ENCODE measurements at places on chromosomes 13 and 19.

DNA sequence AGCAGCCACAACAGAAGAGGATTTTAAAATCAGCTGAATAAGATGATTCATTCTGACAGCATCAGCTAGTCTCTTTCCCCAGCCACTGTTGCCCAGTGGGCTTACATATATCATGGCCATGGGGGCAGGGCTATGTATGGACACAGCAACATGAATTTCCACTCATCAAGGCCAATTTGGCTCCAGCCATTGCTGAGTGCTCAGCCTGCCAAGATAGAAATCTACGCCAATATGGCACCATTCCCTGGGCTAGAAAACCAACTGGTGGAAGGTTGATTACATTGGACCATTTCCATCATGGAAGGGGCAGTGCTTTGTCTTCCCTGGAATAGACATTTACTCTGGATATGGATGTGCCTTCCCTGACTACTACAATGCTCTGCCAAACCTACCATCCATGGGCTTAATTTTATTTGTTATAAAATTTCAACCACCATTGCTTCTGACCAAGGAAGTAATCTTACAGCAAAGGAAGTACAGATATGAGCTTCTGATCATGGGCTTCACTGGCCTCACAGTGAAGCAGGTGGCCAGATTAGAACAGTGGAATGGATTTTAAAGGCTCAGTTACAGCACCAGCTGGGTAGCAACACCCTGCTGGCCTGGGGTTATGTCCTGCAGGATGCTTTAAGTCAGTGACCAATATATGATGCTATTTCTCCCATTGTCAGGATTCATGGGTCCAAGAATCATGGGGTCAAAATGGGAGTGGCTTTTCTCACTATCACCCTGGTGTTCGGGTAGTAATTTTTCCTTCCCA, 9.8 kb upstream of the ALOX5AP start:
- no peak for DNase-seq

DNA sequence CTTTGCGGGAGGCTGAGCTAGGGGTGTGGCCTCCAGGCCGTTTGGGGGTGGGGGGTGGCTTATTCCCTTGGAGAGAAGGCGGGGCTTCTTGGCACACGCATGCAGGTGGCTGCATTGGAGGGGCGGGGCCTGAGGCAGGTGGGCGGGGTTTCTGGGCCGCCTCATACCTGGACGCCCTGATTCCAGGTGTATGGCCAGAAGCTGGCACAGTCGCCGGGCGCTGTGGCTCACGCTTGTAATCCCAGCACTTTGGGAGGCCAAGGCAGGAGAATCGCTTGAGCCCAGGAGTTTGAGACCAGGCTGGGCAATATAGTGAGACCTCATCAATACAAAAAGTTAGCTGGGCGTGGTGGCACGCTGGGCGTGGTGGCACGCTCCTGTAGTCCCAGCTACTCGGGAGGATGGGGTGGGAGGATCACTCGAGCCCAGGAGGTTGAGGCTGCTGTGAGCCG, 7.8 kb downstream of the ABCA7 start:
- no peak for DNase-seq

DNA sequence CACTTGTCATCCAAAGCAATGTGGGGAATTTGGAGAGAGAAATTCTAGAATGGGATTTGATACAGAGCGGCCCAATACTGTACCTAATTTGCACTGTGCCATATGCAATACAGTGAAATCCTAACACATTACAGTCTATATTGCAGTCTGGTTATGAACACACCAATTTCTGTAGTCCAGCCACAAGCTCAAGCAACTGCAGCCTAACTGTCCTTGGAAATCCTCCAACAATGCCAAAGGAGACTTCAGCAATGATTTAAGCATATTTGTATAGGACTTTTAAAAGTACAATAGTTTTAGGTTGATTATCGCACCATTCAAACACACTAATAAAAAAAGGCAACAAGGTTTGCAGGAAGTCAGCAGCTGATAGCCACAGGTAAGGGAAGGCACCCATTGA, 17.3 kb downstream of the DIAPH3 start:
- DNase-seq: no peak

- no peak for DNase-seq
These were observed 553.9 kb upstream of the ARGLU1 start for GRCh38 chr13:107121793-107122192.

GRCh38 chr19:11963566-11964355, 1.1 kb upstream of the ZNF763 start:
- DNase-seq: peak; percentile 70

DNA sequence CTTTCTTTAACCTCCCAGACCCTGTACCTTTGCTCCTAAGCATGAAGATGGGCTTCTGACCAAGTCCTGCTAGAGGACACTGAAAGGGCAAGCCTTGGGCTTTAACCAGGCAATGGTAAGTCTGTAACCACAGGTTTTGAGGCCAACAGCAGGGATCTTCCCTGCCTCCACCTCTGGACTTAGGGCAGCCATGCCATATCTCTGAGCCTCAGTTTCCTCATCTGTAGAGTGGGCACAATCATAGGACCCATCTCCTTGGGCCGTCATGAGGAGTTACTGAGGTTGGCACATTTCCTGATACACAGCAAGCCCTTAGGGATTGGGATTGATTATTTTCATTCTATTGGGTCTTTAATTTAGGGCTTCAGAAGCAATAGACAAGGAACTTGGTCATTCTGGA, 14.7 kb downstream of the KLK1 start:
- no peak for DNase-seq

DNA sequence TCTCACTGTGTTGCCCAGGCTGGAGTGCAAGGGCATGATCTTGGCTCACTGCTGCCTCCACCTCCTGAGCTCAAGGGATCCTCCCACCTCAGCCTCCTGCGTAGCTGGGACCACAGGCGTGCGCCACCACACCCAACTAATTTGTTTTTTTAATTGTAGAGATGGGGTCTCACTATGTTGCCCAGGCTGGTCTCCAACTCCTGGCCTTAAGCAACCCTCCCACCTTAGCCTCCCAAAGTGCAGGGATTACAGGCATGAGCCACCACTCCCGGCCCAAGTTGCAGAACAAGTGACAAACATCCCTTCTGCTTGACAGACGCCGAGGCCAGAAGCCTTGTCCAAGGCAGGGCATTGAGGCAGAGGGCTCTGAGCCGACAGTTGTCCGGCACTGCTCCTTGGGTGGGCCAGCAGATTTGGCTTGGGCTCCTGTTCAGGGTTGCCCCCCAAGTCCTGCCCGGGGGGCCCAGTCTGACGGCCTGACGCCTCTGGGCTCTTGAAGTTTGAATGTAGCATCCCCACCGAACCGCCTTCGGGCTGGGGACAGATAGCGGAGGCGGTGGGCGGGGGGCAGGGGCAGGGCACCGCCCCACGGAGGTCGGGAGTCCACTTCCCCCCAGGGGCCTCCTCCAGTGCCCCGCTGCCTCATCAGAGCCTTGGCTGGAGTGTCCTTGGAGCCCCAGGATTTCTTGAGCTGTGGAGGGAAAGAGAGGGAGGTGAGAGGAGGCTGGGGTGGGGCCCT, 5.7 kb upstream of the SPACA4 start:
- no peak for DNase-seq

DNA sequence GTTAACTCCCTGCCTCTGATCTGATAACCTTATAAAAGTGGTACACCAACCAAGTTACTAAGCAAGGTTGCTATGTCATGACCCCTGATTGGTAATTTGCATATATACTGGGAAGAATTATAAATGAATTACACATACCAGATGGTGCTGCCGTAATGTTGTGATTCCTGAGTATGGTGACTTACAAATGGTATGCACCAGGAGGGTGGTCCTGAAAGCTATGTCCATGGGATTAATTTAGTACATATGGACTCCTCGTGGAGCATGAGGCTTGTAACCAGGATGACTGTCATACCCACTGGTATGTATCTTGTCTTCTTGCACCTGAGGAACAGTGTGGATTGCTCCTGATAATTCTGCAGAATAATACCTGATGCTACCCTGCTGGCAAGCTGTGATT, 240.6 kb downstream of the GPC6 start:
- DNase-seq: no peak

DNA sequence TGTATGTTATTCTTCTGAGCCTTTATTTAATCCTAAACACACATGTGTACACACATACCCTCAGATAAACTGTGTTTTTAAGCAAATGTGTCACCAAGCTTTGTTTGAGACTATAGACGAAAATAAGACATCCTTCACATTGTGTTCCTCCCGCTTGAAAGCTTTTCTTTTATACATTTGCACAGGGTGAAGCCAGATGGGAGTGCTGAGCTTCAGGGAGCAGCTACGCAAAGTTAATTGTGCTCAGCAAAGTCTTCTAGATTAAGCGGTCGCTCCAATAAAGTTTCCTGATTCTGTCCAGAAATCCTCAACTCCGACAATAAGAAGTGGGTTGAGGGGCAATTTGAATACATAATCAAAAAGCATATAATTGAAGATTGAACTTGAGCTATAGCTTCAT, 117.2 kb upstream of the ARGLU1 start:
- no peak for DNase-seq

DNA sequence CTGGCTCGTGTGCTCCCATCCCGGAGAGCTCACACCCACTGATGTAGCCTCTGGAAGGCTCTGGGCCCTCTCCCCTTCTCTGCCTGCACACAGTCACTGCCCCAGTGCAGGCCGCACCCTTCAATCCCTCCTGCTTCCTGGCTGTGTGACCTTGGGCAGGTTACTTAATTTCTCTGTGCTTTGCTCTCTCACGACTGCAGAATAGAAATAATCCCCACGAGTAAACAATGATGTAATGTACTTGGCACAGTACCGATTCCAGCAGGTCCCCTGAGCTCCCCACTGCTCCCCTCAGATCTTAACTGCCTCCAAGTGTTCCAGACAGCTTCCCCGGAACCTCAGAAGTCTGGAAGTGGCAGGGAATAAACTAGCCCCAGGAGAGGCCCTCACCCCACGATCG, 16.1 kb downstream of the LIG1 start:
- DNase-seq: no peak

- no peak for DNase-seq
These were observed 7.2 kb downstream of the SLITRK5 start for GRCh38 chr13:87678372-87678752.

GRCh38 chr13:73767191-73767741, 366.9 kb downstream of the KLF12 start:
- no peak for DNase-seq

GRCh38 chr13:24491845-24492244, 20.7 kb downstream of the PARP4 start:
- no peak for DNase-seq

DNA sequence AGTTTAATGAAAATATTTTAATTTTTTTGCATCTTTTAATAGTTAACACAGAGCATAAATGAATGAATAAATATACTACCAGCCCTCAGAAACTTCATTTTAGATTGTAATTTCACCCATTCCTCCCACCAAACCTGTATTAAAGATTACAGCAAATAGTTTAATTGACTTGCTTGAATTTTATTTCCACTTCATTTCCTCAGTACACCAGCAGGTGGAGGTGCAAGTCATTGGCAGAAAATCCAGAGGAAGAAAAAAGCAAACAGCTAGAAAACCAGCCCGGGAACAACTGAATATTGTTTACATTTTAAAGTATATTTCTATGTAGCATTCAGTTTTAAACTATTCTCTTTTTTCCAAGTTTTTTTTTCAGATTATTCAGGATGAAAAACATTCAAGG, 177.8 kb downstream of the OLFM4 start:
- no peak for DNase-seq

DNA sequence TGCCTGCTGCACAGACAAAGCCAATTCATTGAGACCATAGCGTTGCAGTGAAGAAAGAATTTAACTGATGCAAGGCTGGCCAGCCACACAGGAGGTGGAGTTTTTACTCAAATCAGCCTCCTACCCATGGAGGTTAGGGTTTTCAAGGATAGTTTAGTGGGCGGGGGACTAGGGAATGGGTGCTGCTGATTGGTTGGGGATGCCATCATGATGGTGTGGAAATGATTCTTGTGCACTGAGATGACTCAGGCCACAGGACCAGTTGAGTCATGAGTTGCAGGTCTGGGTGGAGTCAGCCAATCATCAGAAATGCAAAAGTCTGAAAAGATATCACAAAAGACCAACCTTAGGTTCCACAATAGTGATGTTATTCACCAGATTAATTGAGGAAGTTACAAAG, 359.6 kb downstream of the FOXO1 start:
- no peak for DNase-seq

DNA sequence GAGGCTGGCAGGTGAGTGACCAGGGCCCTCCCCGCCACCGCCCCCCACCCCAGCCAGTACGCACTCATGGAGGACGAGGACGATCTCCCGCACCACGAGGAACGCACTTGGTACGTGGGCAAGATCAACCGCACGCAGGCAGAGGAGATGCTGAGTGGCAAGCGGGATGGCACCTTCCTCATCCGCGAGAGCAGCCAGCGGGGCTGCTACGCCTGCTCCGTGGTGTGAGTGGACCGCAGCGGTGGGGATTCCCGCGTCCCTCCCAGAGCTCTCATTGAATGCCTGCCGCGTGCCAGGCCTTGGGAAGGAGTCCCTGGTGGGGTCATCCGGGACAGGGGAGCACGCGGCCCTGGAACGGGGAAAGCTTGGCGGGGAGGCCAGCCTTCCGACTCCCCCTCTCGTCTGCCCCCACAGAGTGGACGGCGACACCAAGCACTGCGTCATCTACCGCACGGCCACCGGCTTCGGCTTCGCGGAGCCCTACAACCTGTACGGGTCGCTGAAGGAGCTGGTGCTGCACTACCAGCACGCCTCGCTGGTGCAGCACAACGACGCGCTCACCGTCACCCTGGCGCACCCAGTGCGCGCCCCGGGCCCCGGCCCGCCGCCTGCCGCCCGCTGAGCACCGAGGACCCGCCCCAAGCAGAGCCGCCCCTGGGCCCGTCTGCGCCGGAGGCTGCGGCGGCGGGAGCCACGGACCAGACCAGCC, 4.8 kb upstream of the IFI30 start:
- no peak for DNase-seq

DNA sequence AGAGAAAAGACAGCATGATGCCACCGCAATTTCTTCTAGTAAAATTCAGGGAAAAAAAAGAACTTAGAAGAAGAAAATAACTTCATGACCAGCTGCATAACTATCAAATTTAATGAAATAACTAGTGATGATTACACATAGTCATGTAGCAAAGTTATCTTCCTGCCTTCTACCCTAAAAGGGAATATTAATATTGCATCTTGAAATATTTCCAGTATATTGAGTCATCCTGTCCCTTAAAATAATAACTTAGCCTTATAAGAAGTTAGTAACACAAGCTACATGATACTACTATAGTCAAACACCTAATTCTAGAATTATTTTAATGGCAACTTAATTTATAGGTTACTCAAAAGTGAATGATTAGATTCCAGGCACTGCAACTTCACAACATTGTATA, 289.2 kb downstream of the KLF12 start:
- DNase-seq: no peak

DNA sequence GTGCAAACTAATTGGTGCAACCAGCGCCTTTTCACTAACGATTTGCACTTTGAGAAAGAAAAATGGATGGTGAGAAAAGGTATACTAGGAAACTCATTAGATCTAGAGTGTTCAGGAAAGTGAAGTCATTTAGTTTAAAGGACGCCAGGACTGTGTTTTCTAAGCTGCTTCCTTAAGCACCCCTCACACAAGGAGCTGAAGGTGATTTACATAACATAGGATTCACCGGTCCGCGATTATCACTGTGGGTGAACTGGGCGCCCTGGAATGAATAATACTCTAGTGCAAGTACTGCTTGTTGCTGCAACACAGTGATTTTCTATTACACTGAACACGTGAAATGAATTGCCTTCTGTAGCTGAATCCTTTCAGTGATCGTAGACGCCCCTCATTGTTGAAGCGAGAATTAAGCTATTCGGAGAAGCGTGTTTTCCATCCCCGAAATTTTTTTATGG, 2.6 kb upstream of the MAB21L1 start:
- DNase-seq: peak; percentile 41

All from ELF-1 (cell line).